Left lung (tissue), 14 donors: ENCODE measurements at places on chromosomes 2 and 18. TPM values are rescaled to one million over a fixed set of nuclear protein-coding genes. Genes with fewer than 3 reads are reported as not detected.
A peak's percentile ranks its signal among the peaks of the same experiment; 100 is the strongest.

GRCh38 chr2:83665894-83666293, 793.2 kb downstream of the SUCLG1 start:
- DNase-seq, result no peak

DNA sequence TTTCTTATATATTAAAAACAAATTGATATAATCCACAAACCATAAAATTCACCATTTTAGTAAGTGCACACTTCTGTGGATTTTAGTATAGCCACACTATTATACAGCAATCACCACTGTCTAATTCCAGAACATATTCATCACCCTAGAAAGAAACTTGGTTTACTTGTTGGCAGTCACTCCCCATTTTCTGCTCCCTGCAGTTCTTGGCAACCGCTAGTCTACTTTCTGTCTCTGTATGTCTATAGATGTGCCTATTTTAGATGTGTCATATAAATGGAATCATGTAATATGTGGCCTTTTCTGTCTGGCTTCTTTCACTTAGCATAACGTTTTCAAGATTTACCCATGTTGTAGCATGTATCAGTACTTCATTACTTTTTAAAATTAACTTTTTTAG, 5.7 kb downstream of the CKAP2L start:
- no peak for DNase-seq

TEX44 gene
- not detected for total RNA-seq

GRCh38 chr2:97664636-97664970, 759 bp upstream of the ACTR1B start:
- DNase-seq, result no peak

GRCh38 chr2:24009367-24009679, 562 bp upstream of the MFSD2B start:
- DNase-seq, result no peak

DNA sequence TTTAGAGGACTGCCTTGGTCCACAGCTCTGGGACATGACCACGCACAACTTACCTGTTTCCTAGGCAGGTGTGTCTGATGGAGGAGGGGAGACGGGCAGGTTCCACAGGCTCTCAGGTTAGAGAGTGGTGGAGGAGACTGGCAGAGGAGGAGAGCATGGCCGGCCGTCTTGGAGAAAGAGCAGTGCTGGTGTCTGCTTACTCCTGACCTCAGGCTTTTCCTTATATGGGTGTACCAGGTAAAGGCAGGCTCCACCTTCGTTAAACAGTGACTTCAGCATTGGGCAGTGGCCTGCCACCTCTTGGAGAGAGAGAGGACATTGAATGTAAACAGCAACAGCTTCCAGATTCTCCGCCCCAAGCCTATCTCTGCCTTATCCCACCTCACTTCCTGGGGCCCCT, at the start of gene CAPN13:
Gene CAPN13 (minus strand): TSS at position 198 of the 400 bp plus-strand sequence. CDS start 20,121 bp downstream, outside the sequence.
- peak; percentile 45 for DNase-seq

GRCh38 chr2:27050281-27050995, 1.0 kb upstream of the AGBL5 start:
- DNase-seq, result peak; percentile 92

GRCh38 chr2:72681016-72681995, 144.5 kb downstream of the EXOC6B start:
- no peak for DNase-seq

DNA sequence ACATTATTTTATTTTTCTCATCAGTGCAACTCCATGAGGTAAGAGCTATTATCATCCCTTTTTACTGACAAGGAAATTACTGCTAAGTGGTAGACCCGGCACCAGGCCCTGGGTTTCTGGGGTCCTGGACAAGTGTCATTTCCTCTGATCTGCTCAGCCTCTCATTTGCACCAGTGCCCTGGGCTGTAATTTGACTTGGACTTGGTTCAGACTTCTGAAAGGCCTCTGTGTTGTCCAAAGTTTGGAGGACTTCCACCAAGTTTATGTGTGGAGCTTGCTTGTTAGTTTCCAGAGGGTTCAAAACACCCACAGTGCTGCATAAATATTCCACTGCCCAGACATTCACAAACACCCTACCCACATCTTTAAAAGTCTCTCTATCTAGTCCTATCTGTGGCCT, 44.0 kb upstream of the PPP1CB start:
- no peak for DNase-seq

GRCh38 chr18:76697441-76697901, 124.9 kb upstream of the ZNF236 start:
- no peak for DNase-seq

- no peak for DNase-seq
These were observed 38.9 kb downstream of the ZNF385B start for GRCh38 chr2:179822540-179822939.

DNA sequence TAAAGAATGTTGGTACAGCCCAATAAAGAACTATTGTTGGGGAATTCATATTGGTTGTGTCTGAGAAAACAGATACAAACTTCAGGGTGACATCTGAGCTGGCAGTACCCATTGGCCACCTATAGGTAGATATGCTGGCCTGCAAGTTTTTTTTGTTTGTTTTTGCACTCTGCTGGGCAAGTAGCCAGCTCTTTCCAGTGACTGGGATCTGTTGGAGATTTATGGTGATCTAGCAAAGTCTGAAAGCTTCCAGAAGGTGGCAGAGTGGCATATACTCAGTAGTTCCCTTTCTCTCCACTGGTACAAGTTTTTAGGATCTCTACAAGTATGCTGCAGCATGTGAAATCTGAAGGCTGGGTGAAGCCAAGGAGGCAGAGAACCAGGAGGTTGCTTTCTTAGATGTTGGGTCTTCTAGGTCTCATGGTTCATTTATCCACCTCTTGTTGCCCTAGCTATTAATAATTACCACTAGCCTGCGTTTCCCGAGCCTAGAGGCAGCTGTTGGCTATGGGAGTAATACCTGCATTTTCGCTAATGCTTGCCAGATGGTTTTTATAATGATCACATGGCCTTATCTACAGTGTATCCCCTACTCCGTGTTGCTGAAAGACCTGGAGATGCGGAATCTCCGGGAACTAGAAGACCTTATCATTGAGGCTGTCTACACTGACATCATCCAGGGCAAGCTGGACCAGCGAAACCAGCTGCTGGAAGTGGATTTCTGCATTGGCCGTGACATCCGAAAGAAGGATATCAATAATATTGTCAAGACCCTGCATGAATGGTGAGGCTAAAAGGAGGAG, 9.5 kb downstream of the COPS7B start:
- DNase-seq, result no peak

GRCh38 chr2:45194596-45194995, 185.3 kb upstream of the SIX2 start:
- DNase-seq, result no peak

CCNYL1 gene
- total RNA-seq, result 20.6 TPM

SF3B6 gene
- total RNA-seq, result 70.0 TPM

RAPH1 gene
- total RNA-seq, result 74.7 TPM

TMEM200C gene
- 0.79 TPM for total RNA-seq

DNA sequence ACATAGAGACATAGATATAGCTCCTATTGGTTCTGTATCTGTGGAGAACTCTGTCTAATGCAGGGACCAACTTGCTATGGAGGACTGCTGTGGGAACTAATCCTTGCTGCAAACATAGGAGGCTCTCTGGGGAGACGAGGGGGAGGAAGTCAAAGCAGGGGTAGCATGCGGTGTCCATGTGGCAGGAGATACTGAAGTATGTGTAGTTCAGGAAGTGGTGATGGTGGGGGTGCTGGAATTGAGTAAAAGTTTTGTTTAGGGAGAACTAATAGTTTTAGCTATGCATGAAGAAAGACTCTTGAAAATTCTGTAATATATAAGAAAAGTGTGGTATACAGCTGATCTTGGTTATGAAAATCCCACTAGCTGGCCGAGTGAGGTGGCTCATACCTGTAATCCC, 62.0 kb downstream of the ANKRD44 start:
- no peak for DNase-seq
